Kidney (tissue), 22 donors: ENCODE measurements at places on chromosomes 2 and 18.

- no peak for DNase-seq
These were observed 174.4 kb downstream of the RPIA start for GRCh38 chr2:88865801-88866371.

DNA sequence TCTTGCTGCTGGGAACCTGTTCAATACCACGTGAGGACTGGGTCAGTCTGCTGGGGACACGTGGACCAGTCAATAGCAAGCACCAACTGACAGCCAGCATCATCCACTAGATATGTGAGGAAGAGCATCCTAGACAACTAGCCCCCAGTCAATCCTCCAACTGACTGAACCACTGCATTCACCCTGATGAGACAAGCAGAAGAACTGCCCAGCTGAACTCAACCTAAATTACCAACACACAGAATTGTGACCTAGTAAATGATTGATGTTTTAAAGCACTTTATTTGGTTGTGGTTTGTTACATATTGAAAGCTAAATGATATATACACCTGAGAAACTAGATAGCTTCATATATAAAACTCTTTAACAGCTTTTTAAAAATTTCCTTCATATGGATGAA lies 15.7 kb downstream of the IRS1 start:
- DNase-seq: no peak

DNA sequence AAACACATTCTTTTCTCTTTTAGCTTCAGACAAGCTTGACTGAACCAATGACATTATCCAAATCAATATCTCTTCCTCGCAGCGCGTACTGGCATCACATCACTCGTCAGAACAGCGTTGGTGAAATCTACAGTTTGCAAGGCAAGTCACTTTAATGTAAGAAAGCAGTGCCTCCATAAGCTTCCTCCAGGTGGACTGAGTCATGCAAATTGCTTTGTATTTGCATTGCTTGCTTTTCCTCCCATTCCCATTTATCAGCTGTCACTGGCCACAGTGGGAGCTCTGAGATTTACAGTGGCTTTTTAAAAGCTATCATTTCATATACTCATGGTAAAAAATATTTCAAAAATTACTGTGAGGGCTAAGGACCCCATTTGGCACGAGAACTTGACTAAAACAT lies 189.9 kb downstream of the CD226 start:
- DNase-seq: peak; percentile 10

DNA sequence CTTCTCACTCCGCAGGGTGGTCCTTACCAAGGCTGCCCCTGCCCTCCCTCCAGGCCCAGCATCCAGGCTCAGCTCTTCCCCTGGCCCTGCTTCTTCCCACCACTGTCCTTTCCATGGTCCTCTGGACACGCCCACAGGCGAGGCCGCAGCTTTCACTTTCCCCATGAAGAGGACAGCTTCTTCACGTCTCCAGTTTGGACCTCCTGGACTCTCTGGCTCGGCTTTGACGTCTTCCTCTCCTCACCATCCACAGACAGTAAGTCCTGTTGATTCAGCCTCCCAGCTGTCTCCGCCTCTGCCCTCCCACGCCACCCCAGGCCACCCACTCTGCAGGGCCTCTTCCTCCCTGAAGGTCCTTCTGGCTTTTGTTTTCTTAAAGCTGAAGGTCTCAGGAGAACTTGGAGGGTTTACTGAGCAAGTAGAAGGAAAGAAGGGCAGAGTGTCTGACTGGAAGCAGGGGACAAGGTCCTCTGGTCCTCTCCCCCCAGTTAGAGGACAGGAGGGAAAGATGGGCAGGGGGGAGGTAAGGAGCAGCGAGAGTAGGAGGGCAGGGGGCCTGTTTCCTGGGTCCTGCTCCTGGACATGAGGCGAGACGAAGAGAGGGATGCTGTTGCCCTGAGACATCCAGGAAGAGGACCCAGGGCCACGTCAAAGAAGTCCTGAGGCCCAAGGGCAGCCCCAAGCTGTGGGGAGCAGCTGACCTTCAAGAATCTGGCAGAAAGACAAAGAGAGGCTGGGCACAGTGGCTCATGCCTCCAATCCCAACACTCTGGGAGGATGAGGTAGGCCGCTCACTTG lies 24.7 kb upstream of the NMUR1 start:
- peak; percentile 85 for DNase-seq

- DNase-seq: no peak
These were observed 164.4 kb downstream of the SOCS6 start for GRCh38 chr18:70453058-70453775.

GRCh38 chr2:19686439-19686838 lies 215.3 kb downstream of the TTC32 start:
- no peak for DNase-seq

DNA sequence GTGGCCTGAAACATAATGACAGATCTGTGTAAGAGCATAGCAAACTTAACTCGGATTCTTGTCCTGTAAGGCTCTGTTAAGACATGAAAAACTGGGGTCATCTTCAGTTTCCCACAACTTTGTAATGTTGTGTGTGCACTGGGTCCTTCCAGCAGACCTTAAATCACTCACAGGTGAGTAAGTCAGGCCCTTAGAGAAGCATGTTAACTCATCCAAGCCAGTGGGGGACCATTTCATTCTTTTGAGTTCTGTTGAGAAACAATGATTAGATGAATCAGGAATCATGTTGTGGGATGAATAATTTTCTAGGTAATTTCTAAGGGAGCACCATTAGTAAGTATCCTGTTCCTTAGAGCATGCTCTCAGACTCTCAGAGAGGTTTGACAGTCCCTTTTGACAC lies 167.1 kb downstream of the ESCO1 start:
- no peak for DNase-seq

DNA sequence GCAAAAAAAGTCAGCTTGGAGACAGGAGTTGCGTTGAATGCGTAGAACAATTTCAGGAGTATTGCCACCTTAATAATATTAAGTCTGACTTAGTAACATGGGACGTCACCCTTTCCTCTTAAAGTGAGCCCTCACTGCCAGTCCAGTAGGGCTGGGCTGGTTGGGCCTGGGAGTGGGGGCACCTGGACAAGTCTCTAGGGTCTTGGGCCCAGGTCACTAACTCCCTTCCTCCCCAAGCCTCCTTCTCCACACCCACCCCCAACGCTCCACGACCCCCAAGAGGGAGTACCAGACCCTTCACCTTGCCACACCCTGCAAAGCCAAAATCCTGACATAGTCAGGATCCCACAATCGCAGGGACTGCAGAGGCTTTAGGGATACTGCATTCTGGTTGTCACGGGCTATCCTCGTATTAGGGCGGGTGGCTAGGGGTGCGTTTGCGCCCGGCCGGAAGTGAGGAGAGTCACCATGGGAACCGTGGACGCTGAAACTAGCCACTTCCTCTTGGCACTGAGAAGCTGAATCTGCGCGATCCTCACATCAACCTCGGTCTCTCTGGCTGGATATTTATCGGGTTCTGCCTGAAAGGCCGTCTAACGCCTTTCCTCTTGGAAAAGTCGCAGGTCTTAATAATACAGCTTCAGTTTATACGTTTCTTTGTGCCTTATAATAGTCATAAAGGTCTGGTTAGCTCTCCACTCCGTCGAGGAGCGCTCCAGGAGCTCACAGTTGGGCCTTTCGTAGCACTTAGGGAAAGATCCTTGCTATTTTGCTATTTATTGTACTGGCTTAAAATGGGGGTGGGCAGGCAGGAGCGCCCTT lies 10.3 kb upstream of the CXXC1 start:
- DNase-seq: peak; percentile 92

DNA sequence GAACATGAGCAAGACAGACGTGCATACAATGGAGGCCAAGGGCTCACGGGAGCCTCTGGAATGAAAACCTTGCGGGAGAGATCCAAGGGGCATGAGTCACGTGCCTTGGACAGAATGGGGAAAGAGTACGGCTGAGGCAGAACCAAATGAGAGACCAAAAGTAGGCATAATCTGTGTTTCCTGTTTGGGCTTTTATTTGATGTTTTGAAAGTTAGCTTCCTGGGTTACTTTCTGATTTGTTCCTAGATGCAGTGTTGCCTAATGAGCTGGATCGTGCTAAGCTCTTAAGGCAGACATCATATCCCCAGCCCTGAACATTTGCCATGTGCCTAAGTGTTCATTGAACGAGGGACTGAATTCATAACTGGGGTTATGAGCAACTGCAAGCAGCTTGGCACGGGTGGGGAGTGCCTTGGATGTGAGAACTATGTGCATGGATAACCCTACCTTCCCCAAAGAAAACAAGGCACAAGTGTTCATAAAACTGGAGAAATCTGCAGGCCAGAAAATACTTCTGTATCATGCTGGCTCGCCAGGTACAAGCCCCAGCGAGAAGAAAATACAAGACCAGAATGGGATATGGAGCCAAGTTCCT lies 60.3 kb upstream of the RPL31 start:
- DNase-seq: no peak

- DNase-seq: no peak
These were observed 642.6 kb downstream of the RNF144A start for GRCh38 chr2:7559791-7560190.

DNA sequence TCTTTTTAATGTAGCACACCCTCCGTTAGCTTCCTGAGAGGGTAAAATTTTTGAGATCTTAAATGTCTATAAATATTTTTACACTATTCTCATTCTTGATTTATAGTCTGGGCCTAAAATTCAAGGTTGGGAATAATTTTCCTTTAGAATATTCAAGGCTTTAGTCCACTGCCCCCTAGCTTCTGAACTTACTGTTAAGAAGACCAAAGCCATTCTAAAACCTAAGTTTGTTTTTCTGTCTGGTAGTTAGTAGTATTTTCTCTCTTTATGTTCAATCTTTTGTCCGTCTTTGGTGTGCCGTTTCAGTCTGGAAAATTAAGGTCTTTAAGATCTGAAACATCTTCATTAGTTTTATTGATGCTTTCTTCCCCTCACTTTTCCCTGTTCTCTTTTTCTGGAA lies 14.5 kb downstream of the OSBPL6 start:
- no peak for DNase-seq

DNA sequence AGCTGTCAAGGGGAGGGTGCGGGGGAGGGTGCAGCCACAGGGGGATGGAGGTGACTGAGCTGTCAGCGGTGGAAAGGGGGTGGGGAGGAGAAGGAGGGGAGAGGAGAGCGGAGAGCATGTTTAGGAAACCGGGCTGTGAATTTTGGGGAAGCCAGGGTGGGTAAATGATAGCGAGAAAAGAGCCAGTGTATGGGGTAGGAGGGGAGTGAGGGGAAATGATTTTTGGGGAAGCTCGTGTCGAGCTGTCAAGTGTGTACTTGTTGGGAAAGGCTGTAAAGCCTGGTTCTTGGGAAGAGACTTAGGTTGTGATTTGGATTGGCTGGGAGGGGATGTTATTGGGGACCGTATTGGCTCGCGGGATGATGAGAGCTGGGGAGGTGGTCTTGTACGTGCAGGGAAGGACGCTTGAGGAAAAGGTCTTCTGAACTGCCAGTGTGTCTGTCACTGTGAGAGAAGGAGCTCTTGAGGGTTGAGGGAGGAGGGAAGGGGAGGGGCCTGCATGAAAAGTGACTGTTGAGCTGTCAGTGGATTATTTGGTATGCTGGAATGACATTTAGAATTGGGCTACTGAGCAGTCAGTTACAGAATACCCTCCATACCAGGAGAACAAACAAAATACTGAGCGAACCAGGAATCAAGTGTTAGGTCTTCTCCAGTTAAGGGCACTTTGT lies 1.0 kb downstream of the UBR3 start:
- peak; percentile 55 for DNase-seq

GRCh38 chr2:204933735-204934374 lies 388.6 kb downstream of the PARD3B start:
- DNase-seq: no peak

GRCh38 chr2:101768556-101769220 lies 71.2 kb downstream of the MAP4K4 start:
- no peak for DNase-seq

DNA sequence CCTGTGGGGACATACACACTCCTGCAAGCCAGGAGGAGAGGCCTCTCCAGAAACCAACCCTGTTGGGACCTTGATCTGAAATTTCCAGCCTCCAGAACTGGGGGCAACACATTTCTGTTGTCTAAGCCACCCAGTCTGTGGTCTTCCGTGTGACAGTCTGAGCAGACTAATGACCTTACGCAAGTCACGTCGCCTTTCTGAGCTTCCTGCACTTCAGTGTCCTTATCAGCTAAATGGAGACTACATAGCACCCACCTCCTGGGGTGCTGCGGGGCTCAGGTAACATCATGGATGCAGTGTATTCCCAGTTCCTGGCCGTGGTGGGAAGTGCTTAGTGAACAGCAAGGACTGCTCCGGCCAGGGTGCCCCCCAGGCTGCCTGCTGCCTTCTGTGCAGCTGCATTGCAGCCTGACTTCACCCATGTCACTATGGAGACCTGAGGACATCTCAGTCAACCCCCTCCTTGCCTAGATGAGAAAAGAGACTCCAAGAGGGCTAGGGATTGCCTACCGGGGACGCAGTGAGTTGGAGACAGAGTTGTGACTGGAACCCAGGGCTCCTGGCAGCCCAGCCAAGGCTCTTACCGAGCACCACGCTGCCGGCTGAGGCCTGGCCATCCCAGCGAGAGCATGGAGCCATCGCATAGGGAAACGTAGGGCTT lies 61.2 kb upstream of the FZD5 start:
- DNase-seq: no peak

- DNase-seq: peak; percentile 75
These were observed 15.1 kb downstream of the SH2D6 start for GRCh38 chr2:85433511-85434089.

DNA sequence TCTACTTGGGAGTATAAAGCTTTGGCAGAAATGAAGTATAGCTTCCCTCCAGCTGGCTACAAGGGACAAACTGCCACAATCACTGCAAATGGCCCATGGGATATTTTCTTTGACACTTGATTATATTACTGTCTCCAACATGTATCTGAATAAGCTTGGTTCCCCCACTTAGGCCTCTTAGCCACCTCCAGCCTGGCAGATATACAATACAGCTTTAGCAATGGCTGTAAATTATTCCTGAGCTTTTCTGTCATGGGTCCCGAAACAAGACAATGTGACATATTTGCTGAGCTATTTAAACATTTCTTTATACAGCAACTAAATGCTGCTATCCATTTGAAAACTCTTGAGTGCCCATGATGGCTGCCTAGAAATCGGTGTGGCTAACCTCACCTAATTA lies 406.2 kb downstream of the SUCLG1 start:
- DNase-seq: no peak

- no peak for DNase-seq
These were observed 13.1 kb upstream of the CRACDL start for GRCh38 chr2:98948956-98949739.

GRCh38 chr2:234955091-234955591 lies 3.3 kb downstream of the SH3BP4 start:
- DNase-seq: peak; percentile 44

- DNase-seq: no peak
These were observed 47.2 kb downstream of the AGAP1 start for GRCh38 chr2:235541016-235541415.

DNA sequence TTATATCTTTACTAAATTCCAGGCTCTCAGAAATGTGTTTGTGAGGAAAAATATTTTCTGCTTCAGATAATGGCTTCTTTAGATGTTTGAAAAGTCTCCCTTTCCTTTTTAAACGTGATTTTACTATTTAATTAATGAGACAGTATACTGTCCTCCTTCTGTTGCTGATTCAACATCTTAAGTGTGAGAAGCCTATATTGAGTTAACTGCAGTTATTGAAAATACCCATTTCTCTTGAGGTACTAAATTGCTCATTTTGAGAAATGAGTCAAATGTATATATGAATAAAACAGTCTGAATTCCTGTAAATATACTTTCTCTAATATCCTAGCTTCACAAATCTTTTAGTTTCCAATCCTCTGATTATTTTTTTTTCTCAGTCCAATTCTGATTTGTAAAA lies 470.2 kb downstream of the PTPRM start:
- no peak for DNase-seq
